ENCODE measurements at places on chromosomes 7 and 10.
A peak's percentile ranks its signal among the peaks of the same experiment; 100 is the strongest.

DNA sequence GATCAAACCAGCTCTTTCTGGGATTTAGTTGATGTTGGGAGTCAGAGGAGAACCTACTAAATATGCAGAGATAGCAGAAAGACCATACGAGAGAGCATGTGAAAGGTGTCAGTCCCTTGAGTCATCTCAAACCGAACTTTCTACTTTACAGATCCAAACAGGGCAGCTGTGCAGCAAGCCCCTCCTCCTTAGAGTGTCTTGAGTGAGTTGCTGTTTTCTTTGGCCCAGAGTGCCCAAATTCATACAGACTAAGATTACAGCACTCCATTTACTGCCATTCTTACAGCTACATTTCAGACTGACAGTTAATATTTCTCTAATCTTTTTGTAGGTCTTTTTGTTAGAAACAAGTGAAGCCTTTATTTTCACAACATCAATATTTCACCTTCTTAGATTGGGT is 53.4 kb downstream of the NRCAM start:
- DNase-seq, result no peak

- DNase-seq, result no peak
These were observed 24.1 kb upstream of the ZC3HAV1L start for GRCh38 chr7:139059905-139060304.

DNA sequence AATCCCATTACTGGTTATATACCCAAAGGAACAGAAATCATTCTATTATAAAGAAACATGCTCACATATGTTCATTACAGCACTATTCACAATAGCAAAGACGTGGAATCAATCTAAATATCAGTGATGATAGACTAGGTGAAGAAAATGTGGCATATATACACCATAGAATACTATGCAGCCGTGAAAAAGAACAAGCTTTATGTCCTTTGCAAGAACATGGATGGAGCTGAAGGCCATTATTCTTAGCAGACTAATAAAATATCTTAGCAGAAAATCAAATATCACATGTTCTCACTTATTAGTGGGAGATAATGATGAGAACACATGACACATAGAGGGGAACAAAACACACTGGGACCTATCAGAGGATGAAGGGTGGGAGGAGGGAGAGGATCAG is 38.8 kb downstream of the CAPZA2 start:
- no peak for DNase-seq

DNA sequence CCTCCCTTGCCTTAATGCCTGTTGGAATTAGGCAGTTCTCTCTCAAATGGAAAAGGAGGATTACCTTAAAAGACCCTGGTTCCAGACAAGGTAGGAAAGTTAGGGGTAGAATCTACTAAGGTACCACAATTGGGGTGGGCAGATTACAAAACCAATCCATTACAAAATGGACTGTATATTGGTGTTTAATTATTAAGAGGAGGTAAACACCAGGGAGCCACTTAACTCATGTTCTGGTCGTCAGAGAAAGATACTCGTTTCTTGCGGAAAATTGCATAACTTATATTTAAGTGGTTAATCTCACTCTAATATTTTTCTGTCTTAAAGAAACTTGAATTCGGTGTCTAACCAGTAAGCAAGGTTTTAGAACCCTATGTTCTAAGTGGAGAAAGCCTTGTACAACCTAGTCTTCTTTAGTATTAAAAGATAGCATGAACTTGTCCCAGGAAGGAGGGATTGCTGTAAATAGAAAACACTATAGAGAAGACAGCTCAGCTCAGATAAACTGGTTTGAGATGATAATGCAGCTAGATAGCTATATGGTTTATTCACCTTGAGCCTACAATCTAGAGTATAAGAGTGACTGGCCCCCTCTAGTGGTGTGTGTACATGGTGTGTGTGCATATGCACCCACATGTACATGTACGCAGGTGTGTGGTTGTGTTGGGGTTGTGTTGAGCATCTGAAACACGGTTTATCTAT is 58.0 kb upstream of the STRIP2 start:
- DNase-seq, result peak; percentile 19

DNA sequence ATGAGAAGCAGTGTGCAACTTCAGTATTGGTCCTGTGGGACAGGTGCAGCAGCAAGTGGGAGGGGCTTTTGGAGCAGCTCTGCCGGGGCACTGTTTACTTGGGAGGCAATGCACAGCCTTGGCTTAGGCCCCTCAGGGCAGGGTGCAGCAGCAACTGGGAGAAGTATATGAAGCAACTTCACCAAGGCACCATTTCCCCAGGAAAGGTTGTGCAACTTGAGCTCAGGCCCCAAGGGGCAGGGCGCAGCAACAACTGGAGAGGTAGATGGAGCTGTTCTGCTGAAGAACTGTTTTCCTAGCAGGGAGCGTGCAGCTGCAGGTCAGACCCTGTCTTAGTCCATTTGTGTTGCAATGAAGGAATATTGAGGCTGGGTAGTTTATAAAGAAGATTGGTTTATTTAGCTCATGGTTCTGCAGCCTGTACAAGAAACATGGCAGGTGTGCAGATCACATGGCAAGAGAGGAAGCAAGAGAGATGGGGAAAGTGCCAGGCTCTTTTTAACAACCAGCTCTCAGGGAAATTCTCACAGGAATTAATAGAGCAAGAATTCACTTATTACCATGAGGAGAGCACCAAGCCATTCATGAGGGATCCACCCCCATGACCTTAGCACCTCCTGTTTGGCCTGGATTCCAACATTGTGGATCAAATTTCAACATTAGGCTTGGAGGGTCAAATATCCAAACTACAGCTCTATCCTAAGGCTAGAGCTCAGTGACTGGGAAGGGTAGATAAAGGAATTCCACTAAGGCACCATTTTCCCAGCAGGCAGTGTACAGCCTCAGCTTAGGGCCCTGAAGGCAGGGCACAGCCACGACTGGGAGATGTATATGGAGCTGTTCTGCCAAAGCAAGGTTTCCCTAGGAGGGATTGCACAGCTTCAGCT is 10.9 kb downstream of the GPR141 start:
- peak; percentile 21 for DNase-seq

DNA sequence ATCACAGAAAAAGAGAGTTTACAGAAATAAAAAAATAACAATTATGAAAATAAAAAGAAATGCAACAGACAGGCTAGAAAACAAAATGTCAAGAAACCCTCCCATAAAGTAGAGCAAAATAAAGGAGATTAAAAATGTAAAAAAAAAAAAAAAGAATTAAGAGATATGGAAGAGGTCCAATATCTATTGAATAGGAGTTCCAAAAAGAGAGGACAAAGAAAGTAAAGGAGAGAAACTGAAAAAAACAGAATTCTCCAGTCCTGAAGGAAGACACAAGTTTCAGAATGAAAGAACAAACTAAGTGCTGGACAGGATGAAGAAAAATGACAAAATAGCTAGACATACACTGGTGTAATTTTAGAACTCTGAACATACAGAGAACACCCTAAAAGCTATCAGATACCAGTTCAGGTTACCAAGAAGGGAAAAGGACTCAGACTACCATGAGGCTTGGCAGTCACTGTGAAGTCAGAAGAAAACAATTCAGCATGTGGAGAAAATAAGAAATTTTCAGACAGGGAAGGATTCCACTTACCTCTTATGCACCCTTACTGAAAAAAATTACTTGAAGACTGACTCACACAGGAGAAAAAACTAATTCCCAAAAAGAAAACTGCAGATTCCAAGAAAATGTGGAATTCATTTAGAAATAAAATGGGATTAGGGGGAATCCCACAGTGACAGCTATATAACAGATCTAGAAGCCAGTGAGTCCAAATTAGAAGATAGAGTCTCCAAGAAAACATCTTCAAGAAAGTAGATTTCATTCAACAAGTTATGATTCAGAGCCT is 40.4 kb upstream of the ABLIM1 start:
- DNase-seq, result no peak

GRCh38 chr10:1747590-1748157 is 10.3 kb upstream of the ADARB2 start:
- DNase-seq, result no peak

DNA sequence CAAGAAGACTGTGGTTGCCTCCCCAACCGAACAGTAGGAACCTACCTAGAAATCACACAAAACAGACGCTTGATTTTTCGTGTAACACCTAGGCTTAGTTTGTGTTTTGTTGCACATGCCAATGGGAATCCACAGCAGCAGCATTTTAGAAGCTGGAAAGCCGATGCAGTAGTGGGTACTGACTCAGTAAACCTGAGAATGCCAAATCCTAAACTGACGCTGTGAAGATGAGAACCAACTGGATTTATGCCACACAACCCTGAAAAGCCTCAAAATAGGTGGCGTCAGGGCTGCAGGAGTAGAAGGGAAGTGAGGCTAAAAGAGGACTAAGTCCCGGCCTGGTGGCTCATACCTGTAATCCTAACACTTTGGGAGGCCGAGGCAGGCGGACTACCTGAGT is 162.5 kb downstream of the REEP3 start:
- DNase-seq, result no peak

GRCh38 chr10:78811174-78811573 is 257.6 kb upstream of the ZMIZ1 start:
- no peak for DNase-seq

DNA sequence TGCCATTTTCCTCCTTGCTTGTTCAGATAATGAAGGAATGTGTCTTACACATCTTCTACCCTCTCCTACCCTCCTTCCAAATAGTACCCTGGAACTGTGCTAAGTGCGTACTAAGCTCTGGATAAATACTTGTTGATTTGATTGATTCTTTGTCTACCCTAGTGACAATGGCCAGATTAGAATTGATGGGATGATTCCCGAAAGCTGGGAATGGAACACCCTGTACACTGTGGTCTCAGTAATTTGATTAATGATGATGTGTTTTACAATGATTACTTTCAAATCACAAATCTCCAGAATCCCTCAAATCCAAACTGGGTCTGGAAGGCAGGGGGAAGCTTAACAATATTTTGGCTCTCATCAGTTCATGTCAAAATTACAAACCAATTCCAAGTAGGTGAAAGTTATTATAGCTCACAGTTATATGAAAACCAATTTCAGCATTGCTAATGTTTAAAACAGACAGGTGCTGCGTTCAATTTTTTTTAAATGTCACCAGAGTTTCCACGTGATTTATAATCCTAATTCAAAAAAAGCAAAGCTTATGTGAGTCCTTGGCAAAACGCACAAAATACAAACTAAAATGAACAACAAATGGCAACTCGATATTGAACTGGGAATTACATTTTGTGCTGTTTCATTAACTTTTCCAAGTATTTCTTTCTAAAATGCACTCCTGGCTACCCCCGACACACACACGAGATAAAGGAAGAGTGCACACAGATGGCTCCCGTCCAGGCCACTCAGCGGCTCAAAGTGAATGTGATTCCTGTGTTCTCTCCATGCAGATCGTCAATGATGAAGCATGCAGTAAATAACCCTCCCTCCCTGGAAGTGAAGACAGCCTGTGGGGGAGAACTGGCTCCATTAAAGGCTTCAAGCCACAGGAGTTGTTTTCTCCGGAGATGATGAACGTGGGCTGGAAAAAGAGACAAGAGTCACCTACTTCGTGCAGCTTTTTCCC is 21.7 kb upstream of the ADRB1 start:
- no peak for DNase-seq

GRCh38 chr10:113455947-113456346 is 96.9 kb upstream of the HABP2 start:
- no peak for DNase-seq

GRCh38 chr7:22127835-22128527 is 182.3 kb upstream of the CDCA7L start:
- no peak for DNase-seq

GRCh38 chr7:108860615-108861014 is 290.9 kb downstream of the DNAJB9 start:
- no peak for DNase-seq

DNA sequence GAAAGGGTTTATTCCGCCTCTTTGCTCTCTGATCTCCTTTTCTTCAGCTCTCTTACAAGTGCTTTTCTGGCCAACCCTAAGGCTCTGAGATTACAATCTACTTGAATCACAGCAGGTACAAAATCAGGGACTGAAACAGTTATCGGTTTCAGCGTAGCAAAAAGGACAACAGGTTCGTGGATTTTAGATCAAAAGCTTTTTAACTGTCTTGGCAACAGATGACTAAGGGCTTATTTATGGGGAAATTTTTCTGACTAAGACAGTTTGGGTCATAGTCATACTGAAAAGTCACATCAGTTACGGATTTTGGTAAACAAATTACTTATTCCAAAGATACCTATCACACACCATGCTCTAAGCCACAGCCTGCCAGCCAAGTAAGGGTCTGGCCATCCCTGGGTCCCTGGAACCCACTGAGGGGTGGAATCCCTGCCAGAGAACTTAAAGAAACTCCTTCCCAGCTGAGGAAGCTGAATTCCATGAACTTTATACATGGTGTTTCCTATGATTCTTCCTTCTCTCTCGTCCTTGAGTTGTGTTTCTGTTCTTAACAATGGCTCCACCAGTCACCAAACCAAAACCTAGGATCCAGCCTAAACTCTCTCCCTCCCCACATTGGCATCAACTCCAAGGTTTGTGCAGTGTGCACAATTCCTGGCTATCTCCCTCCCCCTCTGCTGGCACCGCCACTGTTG is 169.3 kb downstream of the FAM107B start:
- peak; percentile 66 for DNase-seq

DNA sequence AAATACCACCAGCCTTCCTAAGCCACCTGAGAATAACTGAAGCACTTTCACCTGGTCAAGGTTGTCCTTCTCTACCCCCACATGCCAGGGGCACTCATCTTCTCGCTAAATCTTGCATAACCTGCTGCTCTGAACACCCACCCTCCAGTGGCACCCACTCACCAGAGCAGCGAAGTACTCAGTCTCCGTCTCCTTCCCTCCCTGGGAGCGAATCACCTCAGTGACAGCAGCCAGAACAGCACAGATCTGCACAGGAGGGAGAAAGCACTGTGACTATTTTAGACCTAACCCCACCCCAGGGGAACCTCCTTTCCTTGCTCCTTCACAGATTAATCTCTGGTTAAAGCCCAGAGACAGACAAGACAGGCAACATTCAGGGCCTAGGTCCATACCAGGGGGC is 5.1 kb downstream of the RRP12 start:
- no peak for DNase-seq

DNA sequence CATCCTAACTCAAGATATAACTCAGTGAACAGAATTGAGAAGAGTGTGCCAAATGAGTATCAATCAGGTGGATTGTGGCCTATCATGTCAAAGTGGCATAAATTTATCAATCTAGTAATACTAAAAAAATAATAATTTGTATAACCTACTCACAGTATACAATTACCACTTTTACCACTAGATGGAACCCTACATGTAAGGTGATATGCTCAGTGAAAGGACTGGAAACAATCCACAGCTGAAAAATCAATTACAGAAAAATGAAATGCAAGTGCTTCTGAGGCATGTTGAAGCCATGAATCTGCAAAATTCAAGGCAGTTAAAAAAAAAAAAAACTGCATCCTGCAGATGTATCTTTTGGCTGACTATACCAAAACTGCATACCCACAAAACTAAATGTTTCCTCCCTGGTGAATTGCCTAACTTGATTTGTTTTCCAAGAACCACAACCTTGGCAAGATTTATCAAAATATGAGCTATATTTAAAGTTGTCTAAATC is 13.9 kb downstream of the ARHGAP19 start:
- DNase-seq, result no peak
